Activated T-cell treated with anti-CD3 and anti-CD28 coated beads, Interleukin-2, amount 50 U/mL, for 48 hours (primary cell): ENCODE measurements at places on chromosomes 5 and 9.

DNA sequence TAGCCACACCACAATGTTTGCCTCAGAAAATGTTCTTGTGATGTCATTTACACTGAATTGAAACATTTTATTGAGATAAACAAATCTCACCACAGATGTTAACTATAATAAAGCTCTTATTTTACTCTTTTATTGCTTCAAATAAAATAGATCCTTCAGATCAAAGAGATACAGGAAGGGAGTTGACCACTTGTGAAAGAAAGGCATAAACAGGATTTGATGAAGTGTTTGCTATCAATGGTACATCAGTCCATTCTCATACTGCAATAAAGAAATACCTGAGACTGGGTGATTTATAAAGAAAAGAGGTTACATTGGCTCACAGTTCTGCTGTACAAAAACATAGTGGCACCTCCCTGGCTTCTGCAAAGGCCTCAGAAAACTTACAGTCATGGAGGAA is 40.2 kb upstream of the OR13F1 start:
- no peak for DNase-seq

DNA sequence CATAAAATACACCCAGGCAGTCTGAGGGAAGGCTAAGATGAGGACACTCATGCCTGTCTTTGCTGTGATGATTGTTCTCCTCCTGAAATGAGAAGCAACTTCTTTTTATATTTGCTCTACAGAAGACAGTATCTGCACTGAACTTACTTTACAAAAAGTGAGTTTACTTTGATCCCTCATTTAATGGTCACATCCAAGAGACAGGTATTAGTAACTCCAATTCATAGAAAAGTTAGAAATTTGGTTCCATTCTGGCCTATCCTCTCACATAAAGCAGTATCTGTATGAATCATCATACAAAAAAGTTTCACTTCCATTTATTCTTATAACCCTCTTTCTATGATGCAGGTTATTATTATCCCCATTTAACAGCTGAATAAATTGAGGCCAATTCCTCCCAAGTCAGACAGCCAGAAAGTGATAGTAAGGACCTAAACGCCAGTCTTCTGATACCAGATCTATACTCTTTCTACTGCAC is 15.2 kb downstream of the TSTD2 start:
- DNase-seq: no peak

GRCh38 chr9:17829812-17830385 is 251.0 kb downstream of the SH3GL2 start:
- DNase-seq: no peak

GRCh38 chr9:95381221-95381620 is 63.7 kb upstream of the FANCC start:
- DNase-seq: no peak

GRCh38 chr5:142683881-142684505 is 1.9 kb downstream of the FGF1 start:
- no peak for DNase-seq

DNA sequence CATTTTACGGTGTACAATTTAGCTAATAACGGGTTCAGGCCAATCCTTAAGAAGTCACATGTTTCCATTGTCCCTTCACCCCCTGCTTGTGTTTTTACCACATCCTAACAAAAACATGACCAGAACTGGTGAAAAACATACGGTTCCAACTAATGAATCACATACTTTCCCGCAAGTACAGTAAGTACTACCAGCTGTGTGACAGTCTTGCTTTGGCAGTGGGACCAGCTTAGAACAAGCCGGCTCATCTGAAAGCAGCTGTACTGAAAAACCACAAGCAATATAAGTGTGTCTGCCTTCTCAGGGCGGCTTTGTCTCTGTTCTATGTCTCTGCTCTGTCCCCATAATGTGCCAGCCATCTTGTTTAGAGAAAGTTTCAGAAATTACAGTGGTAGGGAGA is 242.5 kb downstream of the BNC2 start:
- DNase-seq: no peak

GRCh38 chr5:96942911-96943310 is 7.0 kb downstream of the LNPEP start:
- no peak for DNase-seq

DNA sequence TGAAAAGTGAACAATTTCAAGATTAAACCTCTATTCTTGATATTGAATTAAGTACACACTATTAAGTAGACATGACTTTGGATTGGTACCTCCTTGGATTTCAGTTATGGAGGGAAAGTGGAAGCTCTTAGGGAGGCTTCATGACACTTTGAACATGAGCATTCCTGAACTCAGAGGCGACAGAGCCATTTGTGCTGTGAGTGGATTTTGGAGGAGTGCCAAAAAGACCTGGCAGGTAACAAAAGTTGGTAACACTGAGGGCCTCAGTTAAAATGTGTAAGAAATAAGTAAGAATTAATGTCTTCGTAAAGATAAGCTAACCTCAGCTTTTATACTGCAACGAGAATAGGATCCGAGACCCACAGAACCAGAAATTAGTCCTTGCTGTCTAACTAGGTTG is 356.7 kb downstream of the ARRDC3 start:
- no peak for DNase-seq

GRCh38 chr5:178107756-178108310 is 5.5 kb upstream of the N4BP3 start:
- DNase-seq: no peak

DNA sequence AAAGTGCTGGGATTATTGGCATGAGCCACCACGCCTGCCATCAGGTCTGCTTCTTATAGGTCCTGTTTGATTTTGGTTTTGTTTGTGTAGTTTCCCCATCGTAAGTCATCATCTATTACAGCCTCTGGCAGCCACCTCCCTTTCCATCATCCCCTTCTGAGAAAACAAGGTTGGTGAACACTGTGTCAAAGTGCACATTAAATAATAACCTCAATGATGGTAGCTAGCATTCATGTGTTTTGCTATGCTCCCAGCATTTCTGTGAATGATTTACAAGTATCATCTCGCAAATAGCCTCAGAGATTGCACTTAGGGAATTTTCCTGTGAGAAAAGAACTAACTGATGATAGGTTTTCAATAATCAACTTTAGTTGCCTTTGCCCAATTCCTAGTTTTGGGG is 9.9 kb downstream of the PRUNE2 start:
- no peak for DNase-seq

- no peak for DNase-seq
Observed at GRCh38 chr9:110033869-110034268, 174.1 kb downstream of the C9orf152 start.

DNA sequence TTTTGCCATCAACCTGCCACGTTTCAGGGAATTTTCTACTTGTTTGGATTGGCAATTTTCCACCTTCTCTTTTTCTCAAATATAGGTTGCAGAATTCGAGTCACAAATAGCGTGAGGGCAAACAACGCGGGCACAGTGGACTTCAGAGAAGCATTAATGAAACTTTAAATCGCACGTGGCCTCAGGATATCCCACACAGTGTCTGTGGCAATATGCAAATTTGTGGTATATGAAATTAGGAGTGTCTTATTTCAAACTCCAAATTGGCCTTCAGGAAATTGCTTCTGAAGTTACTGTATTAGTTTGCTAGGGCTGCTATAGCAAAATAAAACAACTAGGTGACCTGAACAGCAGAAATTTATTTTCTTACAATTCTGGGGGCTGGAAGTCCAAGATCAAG is 91.2 kb downstream of the MTRR start:
- no peak for DNase-seq

GRCh38 chr9:76415154-76415553 is 20.9 kb upstream of the RFK start:
- no peak for DNase-seq

DNA sequence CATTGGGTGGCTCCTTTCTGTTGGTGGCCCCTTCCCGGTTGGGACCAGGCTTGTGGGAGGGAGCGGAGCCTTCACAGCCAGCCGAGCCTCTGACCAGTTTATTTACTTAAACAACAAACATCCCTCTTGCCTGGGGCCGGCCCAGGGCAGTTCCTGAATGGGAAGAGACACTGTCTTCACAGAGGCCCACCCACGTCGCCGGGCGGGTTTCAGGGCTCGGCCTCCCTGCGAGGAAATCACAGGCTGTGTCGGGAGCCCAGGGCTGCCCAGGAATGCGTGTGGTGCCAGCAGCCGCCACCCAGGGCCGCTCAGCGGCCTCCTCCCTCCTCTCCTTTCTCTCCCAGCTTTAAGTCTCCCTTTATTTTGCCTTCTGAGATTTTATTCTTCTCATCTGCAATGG is 132.5 kb downstream of the HSD17B3 start:
- DNase-seq: no peak

DNA sequence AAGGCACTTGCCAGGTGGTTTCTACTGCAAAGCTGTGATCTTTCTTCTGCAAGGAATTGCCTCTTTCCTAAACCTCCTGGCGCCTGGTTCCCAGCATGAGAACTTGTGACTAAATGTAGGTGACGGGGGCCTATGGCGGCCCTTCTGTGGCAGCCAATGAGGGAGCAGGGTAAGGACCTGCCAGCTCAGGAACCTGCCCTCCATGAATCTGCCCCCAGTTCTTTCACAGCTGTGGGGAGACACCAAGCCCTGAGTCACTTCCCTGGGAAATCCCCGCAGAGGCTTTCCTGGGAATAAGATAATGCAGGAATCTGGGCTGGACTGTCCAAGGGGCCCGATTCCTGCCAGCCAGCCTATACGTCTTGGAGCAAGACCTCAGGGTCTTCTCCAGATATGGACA is 56.7 kb upstream of the CTNNA1 start:
- DNase-seq: no peak

DNA sequence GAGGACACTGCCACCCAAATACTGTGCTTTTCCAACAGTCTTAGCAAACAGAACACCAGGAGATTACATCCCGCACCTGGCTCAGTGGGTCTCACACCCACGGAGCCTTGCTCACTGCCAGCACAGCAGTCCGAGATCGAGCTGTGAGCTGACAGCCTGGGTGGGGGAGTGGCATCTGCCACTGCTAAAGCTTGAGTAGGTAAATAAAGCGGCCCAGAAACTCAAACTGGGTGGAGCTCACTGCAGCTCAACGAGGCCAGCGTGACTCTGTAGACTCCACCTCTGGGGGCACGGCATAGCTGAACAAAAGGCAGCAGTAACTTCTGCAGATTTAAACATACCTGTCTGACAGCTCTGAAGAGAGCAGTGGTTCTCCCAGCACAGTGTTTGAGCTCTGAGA is 28.8 kb downstream of the EPB41L4A start:
- DNase-seq: no peak

- DNase-seq: no peak
Observed at GRCh38 chr5:15850536-15850935, 329.1 kb downstream of the MARCHF11 start.
